Activated CD4-positive, alpha-beta T cell treated with anti-CD3 and anti-CD28 coated beads, Interleukin-10, Interleukin-2, amounts not matched to agents 100 ng/mL and 50 ng/mL, durations not matched to agents 16 hours and 8 hours (primary cell): ENCODE measurements at places on chromosomes 1 and 21.

DNA sequence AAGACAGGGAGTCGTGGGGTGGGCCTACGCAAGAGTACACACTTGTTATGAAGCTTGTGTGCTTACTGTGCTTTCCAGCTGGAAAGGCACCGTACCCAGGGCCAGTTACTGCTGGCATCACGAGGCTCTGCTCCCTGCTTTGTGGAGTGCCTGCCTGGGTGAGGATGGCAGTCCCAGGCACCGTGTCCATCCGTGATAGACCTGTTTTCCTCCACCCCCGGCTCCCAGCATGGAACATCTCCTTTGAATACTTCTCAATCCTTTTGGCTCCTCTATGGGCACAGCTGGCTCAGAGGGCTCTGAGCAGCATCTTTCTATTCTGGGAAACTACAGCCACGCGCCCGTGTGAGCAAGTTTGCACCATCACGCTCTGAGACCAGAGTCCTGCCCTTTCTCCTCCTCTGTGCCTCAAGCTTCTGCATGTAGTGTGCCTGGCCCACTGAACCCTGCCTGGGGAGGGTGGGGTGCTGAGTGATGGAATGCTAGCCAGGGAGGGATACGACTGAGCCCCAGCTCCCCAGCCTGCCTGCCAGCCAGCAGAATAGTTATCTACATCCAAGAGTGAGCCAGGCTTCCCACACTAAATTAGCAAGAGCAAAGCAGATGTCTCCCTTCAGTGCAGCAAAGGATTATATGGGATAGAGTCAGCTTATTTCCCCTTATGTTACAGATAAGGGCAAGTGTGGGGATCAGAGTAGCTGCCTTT lies 7.1 kb upstream of the TNR start:
- DNase-seq: no peak

- no peak for DNase-seq
Observed at GRCh38 chr1:244248426-244248825, 197.3 kb downstream of the ZBTB18 start.

DNA sequence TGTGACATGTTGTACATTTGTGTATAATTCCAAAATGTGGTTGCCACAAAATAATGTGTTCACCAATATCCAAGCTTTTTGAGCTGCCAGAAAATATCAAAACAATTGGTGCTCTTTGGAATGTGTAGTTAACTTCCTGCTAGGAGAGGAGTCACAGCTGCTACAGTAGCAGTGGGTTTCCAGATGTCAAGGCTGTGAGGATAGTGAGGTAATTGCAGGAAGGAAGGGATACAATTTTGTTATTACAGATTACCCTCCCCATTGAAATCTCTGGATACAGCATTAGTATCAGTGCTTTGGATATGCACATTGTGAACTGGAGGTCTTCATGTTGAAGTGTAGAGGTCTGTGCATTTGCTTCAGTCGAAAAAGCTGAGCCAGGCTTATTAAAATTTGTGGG lies 253.2 kb downstream of the PTPRC start:
- no peak for DNase-seq

DNA sequence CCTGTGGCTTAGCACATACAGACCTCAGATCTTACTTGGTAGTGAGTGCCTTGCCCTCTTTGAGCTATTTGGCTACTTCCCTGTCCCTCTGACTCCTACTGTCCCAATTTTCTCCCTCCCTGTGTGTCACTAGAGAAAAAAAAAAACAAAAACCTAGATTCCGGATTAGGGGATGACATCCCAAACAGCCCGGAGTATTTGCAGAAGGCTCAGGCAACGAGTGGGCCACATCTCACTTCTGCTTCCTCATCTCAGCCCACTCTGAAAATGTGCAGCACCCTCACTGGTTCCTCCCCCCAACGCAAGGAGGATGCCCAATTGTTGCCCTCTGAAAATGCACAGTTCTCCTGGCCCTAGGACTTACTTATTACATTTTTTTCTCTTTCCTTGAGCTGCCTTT lies 4.9 kb downstream of the NHLH1 start:
- no peak for DNase-seq

GRCh38 chr1:46102769-46103476 lies 29.5 kb downstream of the PIK3R3 start:
- peak; percentile 27 for DNase-seq

GRCh38 chr1:118132000-118132399 lies 53.0 kb downstream of the SPAG17 start:
- DNase-seq: no peak

GRCh38 chr1:182984621-182985020 lies 31.7 kb upstream of the SHCBP1L start:
- DNase-seq: no peak

DNA sequence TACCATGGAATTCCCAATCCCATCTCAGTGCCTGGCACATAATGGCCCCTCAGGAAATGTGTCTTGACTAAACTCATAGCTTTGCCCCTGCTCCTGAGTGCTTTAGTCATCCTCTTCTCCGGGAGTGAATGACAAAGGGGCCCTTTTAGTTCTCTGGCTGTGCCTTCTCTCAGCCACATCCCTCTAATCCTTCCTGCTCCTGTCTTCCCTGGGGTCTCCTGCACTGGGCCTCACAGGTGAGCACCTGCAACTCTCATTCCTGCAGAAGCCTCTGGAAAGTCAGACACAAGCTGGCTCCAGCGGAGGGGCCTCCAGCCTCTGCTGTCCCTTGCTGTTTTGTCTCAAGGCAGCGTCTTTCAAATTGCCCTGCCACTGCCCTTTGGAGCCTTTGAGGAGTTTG lies 14.0 kb upstream of the ETV3L start:
- DNase-seq: no peak

DNA sequence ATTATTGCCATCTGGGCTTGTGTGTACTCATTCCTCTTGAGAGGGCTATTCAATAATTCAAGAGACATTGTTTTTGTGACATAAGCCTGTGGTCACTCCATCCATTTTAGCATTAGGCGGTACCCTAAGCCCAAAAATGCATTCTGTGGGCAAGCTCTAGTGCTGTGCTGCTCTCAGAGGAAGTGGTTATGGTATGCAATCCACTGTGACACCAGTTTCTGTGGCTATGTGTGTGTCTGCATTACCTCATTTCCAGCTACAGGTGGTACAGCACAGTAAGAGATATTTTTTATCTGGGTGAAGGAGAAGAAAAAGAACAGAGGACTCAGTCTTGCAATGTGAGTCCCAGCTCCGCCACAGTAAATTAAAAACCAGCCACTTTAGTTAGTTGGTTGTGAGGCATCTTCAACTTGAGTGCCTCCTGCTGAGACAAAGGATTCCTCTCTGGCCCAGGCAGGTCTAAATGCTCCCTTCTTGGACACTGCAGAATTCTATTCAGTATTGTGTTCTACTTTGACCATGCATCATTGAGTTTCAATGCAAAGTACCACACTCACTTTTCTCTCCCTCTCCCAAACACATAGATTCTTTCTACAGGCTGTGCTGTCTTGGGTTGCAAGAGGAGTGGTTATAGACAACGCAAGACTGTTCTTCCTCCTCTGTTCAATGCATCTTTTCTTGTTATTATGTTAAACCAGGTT lies 777.8 kb upstream of the BRINP3 start:
- no peak for DNase-seq

GRCh38 chr1:234597894-234598293 lies 12.1 kb downstream of the IRF2BP2 start:
- peak; percentile 76 for DNase-seq

DNA sequence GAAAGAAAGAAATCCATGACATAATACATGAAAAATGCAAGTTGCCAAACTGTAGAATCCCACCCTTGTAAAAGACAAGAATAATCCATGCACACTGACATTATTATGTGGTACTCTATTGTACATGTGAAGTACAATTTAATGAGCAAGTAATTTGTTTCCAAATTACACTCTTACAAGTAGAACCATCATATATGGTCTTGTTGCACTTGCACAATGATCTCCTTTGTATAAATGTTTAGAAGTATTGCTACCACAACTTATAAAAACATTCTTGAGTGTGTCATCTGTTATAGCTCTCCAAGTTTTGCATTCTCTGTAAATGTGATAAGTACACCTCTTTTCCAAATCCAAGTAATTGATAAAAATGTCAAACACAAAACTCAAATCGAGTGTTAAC lies 29.1 kb upstream of the ZNF281 start:
- no peak for DNase-seq

GRCh38 chr1:203390298-203390697 lies 39.4 kb upstream of the FMOD start:
- DNase-seq: no peak

GRCh38 chr1:205309741-205310140 lies 11.8 kb downstream of the NUAK2 start:
- DNase-seq: no peak

- DNase-seq: peak; percentile 30
Observed at GRCh38 chr1:219220945-219221344, 47.3 kb downstream of the LYPLAL1 start.

DNA sequence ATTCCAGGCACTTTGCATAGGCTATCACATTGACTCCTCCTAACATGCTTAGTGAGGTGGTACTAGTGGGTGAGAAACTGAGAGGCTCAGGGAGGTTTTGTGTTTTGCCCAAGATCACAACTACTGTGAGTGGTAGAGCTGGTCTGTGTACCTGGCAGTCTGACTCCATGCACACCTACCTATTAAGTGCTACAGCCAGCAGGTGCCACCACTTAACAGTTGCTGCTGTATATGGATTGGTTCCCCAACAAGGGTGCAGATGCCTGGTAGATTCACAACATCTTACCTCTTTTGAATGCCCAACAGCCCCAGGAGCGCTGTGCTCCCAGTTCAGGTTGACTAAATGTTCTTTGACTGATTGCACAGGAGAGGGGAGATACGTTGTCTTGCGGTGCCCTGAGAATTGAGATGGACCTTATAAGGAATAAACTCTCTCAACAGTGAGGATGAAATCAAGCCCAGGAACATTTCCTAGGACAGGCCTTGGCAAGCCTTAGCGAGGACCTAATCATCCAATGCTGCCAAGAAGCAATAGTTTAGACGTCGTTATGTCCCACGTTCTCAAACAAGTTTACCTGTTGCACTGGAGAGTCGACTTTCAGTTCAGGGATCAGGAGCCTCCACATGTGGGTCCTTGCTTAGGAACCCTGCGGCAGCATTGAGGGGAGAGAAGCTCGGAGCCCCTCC lies 78.9 kb upstream of the F3 start:
- DNase-seq: no peak

- DNase-seq: no peak
Observed at GRCh38 chr1:51600529-51600928, 16.4 kb upstream of the OSBPL9 start.

DNA sequence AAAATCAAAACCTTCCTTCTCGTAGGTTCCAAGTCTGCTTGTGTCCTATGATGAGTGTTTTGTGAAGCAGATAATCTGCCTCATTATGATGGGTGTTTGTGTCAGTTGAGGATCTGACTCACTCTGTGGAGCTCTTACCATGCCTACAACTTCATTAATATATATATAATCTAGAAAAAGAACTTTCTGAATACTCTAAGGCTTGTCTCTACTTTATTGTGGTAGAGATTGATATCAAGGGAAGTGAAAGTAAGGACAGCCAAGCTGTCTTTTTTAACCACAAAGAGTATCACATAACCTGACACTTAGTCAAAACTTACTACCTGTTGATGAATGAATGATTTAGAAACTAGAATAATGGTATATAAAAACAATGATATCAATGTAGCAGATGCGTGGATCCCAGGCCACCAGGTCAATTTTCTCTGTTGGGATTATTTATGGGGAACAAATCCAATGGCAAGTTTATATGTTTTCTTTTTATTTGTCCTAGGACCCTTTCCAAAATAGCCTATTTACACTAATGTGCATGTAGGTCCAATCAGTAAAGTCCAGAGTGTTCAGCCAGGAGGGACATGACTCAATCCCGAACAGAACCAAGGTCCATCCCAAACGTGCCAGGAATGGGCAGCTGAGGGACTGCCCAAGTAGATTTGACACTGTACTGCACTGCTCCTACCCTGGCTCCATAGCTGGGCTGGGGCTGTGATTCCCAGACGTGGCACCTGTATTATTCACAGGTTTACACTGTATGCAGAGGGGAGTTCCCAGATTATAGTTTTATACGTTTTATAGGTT lies 182.3 kb upstream of the GREM2 start:
- DNase-seq: peak; percentile 57

- no peak for DNase-seq
Observed at GRCh38 chr1:118253053-118253915, 68.3 kb upstream of the SPAG17 start.

DNA sequence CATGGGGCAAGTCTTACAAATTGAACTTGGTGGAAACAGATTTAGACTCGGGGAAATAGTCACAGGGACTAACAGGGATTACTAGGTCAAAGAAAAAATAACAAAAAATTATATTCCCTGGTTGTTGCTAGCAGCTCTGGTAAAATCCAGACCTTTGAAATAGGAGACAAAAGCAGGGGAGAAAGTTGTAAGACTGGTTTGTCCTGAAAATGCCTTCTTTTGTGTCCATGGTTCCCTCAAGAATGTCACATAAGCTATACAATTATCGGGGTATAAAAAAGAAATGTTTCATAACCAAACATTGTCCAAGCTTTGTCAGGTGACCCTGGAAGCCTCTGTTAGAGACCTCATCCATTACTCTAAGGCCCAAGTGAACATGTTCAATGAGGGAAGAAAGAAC lies 33.1 kb downstream of the KIAA0319L start:
- no peak for DNase-seq

DNA sequence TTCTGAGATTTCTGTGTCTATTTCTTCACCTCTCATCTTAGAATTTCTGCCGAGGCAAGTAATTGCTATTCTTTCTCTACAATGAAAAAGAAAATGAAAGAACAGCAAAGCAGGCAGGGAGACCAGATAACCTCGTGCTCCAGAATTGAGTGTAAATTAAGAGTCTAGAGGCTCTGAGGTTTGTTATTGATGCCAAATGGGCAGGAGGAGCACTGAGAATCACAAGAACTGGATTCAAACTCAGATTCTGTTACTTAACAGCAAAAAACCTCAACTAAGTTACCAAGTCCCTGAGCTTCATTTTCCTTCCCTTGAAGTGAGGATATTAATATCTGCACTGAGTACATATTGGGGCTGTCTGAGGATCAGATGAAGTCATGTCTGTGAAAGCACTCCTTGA lies 5.5 kb upstream of the DDR2 start:
- DNase-seq: peak; percentile 31

DNA sequence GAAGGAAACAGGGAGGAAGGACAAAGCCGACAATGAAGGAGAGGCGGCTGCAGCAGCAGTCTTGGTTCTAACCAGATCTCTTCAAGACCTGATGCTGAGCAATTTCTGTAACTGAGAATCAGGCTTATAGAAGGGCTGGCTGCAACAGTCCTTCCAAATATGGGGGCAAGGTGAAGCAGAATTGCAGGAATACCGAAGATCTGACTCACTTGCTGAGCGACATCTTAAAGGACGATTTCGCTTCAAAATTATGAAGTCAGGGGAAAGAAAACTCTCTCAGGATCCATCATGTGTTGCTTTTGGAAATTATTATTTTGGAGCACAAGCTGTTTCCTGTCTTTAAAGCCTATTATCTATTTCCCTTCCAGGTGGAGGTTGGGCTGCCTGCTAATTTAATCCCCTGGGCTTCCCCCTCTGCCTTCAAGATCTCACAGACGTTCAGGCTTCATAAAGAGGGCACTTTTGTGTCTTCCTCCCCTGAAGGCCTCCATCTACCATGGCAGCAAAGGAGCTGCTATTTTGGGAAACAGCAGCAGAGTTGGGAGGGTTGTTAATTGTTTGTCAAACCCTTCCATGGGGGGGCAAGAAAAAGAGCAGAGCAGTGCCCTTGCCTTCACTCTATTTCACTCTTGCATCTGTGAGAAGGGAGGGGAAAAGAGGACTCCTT lies 10.8 kb upstream of the IER5 start:
- no peak for DNase-seq
